ENCODE measurements at places on chromosomes 4 and X.

- DNase-seq: peak; percentile 53
Observed at GRCh38 chrX:42577936-42578470, 200.0 kb downstream of the PPP1R2C start.

- no peak for DNase-seq
Observed at GRCh38 chr4:81427344-81427821, 44.3 kb downstream of the RASGEF1B start.

DNA sequence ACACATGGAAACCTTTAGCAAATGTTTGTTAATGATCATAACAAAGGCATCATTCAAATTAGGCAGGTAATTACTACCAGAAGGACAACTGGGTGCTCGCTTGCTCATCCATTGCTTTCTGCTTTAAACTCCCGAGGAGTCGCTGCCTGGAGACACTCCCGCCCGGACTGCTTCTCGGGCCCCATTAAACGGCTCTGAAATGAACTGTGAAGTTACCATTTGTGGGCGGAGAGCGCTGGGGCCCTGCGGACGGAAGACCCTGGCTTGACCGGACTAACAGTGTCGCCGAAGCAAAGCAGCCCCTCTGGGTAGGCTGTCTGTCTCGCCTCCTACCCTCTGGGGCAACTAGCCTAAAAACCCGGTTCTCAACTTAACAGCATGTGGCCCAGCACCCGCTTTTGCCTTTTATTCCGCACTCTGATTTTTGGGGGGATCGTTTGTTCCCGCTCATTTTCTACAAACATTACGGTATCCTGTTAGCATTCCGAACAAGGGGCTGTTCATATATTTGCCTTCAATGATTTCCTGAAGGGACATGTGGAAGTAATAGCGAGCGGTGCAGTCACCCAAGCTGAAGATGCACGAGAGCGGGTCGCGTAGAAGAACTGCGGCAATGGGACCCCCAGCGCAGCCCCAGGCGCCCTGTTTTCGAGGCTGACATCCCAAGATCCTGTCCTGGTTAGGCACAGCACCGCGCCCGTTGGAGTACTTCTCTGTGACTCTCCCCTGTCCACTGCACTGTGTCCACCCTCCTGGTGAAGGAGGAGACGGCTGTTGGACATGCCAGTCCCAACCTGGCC is 1.6 kb upstream of the PDGFRA start:
- peak; percentile 60 for DNase-seq

DNA sequence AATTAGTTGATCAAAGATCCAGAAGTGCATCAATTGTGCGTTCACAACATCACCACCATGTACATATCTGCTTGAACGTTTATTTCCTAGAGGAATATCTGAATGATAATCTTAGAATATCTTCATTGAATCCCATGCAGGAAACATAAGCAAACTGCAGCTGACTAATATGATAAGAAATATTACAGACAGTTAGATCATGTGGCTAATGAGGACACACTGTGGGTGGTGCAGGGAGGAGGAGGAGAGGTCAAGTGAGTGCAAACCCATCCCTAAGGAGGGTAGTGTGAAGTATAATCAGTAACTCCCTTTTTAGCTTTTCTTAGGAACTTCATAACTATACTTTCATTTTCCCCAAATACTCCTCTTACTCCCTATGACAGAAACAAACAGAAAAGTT is 58.3 kb upstream of the HPGD start:
- DNase-seq: no peak

DNA sequence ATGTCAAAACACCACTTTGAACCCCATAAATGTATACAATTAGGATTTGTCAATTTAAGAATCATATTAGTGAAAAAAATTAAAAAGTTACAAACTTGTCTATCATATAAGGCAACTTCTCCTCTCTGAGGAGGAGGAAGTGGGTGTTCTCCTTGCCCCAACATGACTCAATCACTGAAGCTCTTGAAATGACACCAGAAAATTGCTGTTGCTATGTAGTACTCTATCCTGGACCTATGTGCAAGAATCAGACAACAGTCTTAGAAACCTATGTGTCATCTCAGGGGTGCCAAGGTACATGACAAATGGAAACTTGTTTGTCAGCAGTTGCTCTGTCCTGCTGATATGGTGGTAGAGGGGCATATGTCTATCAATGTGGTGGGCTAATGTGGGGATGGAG is 47.7 kb downstream of the HMGB3 start:
- no peak for DNase-seq

GRCh38 chr4:42310358-42310757 is 86.9 kb upstream of the SHISA3 start:
- DNase-seq: no peak

GRCh38 chrX:115367951-115368350 is 78.4 kb downstream of the LUZP4 start:
- DNase-seq: no peak

GRCh38 chr4:40923316-40924095 is 173.8 kb downstream of the NSUN7 start:
- no peak for DNase-seq

GRCh38 chrX:150899191-150899757 is 806 bp upstream of the CD99L2 start:
- peak; percentile 36 for DNase-seq

DNA sequence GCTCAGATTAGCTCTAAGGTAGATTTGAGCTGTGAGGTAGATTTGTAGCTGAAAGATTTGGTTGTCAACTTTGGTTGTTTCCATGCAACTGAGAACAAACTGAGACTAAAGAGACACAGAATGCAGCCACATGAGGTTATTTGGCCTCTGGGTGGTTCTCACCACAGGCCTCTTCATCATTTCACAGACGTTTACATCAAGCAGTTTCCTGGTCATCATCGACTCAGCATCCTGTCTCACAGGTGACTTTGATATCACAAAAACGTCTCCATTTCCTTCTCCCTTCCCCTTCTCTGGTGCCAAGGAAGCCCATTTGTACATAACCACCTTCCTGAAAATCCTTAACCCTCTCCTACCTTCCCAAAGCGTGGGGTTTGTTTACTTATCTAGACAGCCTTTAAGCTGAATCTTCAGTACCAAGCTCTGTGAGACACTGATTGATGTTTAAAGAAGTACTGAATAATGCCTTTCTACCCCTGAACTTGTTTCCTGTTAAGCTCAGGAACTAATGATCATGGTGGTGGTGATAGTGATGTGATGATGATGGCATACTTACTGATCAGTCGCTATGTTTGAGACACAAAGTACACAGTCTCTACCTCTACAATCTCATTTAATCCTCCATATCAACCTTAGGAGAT is 81.9 kb downstream of the FAM114A1 start:
- no peak for DNase-seq

GRCh38 chr4:183445097-183445428 is 627 bp downstream of the CDKN2AIP start:
- DNase-seq: no peak

GRCh38 chr4:145234091-145234706 is 53.8 kb upstream of the OTUD4 start:
- peak; percentile 82 for DNase-seq

- DNase-seq: no peak
Observed at GRCh38 chr4:5568931-5569330, 139.4 kb downstream of the EVC2 start.

DNA sequence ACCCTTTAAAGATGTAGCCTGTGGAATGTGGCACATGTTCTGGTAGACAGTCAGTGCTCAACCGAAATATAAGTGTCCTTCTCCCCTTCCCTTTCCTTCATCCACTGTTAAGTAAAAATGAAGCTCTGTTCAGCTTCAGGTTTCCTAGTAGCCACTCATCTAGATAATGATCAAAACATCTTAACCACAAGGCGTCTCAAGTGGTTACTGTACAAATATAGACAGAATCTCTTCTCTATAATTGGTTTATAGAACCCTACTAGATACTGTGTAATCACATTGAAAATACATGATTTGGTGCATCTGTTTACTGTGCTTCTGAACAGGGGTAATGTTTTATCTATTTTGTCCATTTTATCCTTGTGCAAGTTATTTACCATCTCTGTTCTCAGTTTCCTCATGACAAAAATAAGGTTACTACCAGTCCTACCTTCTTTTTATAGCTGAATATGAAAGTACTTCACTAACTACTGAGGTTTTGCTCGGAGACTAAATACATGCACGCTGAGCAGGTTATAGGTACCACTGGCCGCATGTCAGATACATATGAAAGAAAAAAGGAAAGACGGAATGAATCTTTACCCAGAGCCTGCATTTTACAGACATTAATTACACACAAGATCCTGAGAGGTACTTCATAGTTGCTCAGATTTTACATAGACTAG is 20.3 kb upstream of the SLC25A4 start:
- no peak for DNase-seq

- DNase-seq: no peak
Observed at GRCh38 chrX:24377911-24378468, 17.6 kb downstream of the SUPT20HL1 start.

- DNase-seq: no peak
Observed at GRCh38 chrX:149898554-149898953, 17.6 kb downstream of the MAGEA8 start.

DNA sequence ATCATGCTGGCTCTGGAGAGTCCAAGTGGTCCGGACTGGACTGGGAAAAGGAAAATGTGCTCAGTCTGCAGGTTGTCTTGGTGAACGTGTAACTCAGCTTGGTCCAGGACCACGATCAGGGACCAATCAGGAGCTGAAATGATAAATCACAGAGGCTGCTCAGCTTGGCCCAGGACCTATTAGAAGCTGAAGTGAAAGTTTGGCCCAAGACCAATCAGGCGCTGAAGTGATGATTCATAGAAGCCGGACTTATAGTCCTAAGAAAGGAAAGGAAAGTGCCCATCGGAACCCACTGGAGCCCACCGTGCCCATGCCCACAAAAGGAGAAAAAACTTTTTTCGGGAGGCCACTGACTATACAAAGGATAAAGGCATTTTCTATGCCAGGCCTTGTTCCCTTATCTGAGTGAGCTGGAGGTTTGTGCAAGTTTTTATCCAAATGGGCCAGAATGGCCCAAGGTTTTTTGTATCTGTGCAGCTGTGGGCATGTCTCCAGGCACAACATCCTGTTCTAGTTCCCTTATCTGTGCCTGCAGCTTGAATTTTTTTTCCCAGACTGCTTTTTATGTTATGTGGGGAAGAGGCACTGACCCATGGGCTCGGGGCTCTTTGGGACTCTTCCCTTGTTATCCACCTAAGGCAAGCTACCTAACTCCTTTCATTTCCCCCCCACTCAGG is 194.4 kb downstream of the FAM133A start:
- DNase-seq: no peak

DNA sequence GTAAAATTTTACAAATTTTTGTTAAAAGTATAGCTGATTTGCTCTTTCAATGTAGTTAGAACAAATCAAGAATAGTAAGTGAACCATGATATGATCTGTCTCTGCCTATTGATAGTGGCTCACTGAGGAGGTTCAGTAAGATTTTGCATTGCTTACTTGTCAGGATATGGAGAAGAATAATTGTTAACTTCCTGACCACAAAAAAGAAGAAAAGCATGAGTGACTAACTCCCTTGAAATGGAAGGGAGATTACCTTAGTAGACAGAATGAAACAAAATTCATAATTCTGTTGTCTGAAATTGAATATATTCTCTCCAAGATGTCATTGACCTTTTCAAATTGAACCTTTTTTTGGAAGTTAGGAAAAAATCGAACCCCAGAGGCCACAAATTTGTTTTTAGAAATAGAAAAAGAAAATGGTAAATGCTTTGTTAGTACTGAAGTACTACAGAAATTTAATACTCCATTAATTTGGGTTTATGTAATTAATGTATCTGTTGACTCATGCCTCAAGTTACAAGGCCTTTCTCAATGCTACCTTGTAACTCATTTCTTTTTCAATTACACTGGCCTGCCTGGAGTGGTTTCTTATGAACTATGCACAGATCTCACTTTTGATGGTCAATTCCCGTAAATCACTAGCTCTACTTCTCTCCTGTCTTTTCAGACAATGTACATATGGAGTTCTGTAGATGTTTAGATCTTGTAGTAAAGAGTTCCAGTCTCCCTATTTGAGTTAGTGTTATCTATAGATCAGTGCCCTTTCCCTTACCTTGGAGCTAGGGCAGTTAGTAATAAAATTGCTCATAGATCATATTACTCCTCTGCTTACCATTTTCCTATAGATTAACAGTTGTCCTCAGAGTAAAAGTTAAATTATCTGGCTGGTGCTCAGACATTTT is 139.3 kb downstream of the TLL1 start:
- DNase-seq: no peak

DNA sequence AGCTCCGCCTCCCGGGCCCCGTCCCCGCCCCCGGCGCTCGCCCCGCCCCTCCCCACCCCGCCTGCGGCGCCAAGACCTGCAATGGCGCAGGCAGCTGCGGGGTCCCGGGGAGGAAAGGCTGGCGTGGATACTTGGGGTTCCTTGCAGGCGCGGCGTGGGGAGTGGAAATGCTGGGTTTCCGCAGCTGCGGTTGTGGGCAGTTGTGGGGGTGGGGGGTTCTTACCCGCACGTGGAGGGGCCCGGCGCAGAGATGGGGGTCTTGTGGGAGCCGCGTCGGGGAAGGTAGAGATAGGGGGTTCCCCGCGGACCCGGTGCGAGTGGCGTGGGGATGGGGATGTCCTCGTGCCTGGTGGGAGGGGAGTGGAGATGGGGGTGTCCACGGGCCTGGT is 680 bp upstream of the ASMTL start:
- no peak for DNase-seq

DNA sequence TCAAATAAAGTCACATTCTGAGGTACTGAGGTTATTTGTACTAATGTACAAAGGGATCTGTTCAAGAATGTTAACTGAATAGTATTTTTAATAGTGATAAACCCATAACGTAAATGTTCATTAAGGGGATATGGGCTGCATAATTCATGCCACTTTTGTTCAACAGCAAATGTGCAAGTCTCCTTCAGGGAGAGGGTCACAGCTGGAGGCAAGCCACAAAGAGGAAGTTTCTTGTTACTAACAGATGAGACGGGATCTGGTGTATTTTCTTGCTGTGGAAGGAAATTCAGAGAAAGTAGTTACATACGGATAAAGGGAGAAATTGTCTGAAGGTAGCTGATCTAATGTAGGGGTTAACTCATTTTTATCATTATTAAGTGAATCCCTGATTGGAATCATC is 10.0 kb downstream of the ZFP42 start:
- no peak for DNase-seq

DNA sequence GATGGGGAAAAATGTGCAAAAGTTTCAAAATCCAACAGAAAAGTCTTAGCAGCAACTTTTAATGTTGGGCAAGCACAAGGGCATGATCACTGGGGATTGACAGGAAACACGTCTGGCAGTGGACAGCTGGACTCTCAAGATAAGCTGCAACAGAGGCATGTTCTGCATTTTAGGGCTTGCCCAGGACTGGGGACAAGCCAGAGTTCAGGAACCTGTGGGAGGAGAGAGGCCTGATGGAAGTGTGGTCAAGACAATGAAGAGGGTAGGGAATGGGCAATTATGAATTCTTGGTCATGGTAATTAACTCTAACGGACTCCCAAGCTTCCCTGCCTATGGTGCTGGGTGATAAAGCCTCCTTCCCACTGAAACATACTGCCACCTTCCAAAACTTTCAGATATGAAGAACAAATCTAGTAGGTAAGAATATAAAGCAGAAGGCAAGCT is 48.4 kb downstream of the ANXA3 start:
- DNase-seq: no peak

GRCh38 chr4:11743976-11744375 is 315.3 kb upstream of the HS3ST1 start:
- no peak for DNase-seq

- peak; percentile 51 for DNase-seq
Observed at GRCh38 chr4:5893004-5893580, at the start of gene CRMP1. Gene CRMP1, minus strand, starts transcription at chr4:5893086. Its CDS starts 117 bp downstream, at chr4:5892969.
